SK-MEL-5 (cell line): ENCODE measurements at places on chromosomes 1 and 21. TPM values are rescaled to one million over a fixed set of nuclear protein-coding genes. Genes with fewer than 3 reads are reported as not detected.

SNX27 gene
- 30.4 and 31.9 TPM in 2 replicates for total RNA-seq

GRCh38 chr1:17198476-17199258, 6.3 kb upstream of the PADI1 start:
- DNase-seq = no peak

- DNase-seq = no peak
These were observed 142.4 kb downstream of the GLUL start for GRCh38 chr1:182249201-182249676.

DNA sequence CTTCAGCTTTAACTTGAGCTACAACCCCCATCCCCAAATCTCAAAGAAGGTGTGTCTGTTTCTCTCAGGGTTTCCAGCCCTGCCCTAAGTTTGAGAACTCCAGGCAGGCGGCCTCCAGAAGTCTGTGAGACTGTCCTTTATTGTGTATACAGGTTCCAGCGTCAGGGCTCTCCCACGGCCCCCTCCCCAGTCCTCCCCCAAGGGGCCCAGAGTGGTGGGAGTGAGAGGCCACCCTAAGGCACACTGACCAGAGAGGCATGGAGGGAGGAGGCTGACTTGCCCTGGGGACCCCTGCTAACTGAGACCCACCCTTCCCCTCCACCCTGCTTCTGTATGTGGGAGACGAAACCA, 4.0 kb downstream of the HSPB7 start:
- DNase-seq = no peak

DNA sequence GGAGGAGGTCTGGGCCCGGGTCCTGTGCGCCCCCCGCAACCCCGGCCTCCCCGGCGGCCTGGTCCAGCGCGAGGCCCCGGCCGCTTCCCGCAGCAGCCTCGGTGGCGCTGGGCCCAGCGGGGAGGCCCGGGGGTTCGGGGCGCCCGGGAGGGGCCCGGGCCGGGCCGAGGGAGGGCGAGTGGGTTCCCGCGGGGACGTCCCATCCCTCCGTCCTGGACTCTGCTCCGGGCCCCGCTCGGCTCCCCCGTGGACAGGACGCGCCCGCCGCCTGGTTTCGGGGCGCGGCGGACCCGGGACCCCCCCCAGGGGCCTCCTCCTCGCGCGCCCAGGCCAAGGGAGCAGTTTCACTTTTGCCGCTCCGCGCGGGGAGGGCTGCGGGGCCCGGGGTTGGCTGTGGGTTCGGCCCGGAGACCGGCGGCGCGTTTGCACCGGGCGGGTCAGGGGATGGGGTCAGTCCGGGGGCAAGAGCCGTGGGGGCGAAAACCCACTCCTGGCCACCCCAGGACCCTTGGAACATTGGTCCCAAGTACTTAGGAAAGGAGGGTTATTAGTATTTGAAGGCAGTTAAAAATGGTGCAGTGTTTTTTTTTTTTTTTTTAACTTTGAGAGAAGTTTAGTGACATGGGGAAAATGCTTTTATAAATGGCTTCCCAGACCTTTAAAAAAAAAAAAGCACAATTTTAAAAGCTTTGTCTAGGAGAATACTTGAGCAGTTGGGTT, 677 bp downstream of the AGPAT3 start:
- DNase-seq = no peak

- no peak for DNase-seq
These were observed 40.5 kb upstream of the PAXBP1 start for GRCh38 chr21:32812035-32812434.

OR2T35 gene
- total RNA-seq = not detected in 2 replicates

GRCh38 chr1:61519631-61520030, 205.3 kb downstream of the TM2D1 start:
- DNase-seq = no peak

GRCh38 chr1:240134113-240134512, 42.4 kb downstream of the FMN2 start:
- DNase-seq = no peak

GRCh38 chr1:30756545-30757351, 826 bp downstream of the LAPTM5 start:
- DNase-seq = no peak

GRCh38 chr1:116288201-116288598, 84.8 kb upstream of the ATP1A1 start:
- DNase-seq = no peak

DNA sequence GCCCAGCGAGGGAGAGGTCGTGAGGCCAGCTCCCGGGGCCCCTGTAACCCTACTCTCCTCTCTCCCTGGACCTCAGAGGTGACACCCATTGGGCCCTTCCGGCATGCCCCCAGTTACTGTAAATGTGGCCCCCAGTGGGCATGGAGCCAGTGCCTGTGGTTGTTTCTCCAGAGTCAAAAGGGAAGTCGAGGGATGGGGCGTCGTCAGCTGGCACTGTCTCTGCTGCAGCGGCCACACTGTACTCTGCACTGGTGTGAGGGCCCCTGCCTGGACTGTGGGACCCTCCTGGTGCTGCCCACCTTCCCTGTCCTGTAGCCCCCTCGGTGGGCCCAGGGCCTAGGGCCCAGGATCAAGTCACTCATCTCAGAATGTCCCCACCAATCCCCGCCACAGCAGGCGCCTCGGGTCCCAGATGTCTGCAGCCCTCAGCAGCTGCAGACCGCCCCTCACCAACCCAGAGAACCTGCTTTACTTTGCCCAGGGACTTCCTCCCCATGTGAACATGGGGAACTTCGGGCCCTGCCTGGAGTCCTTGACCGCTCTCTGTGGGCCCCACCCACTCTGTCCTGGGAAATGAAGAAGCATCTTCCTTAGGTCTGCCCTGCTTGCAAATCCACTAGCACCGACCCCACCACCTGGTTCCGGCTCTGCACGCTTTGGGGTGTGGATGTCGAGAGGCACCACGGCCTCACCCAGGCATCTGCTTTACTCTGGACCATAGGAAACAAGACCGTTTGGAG, 23.7 kb upstream of the TNFRSF1B start:
- DNase-seq = no peak

- DNase-seq = no peak
These were observed 455.9 kb downstream of the PLPP3 start for GRCh38 chr1:56123421-56123820.

GRCh38 chr1:44802306-44803061, 2.3 kb downstream of the PLK3 start:
- DNase-seq = no peak

- DNase-seq = no peak
These were observed 842 bp downstream of the LENEP start for GRCh38 chr1:154994269-154994587.

- DNase-seq = peak; percentile 60
These were observed 330.9 kb downstream of the S1PR1 start for GRCh38 chr1:101567582-101568189.

GRCh38 chr1:63330331-63330916, 8.1 kb downstream of the FOXD3 start:
- DNase-seq = no peak

DNA sequence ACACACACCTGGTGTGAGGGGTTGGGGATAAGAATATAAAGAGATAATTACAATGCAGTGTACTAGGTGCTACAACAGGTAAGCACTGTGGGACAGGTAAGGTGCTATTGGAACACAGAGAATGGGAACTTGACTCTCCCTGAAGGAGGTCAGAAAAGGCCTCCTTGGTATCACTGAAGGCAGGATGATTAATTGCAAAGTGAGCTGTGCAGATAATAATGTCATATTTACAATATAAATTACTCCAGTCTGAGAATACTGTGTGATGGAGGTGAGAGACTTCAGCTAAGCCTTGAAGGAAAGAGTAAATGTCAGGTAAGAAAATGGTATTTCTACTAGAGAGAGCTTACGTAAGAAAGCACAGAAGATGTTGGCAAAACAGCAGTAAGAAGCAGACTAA, 91.6 kb downstream of the EPS15 start:
- DNase-seq = no peak

- peak; percentile 87 for DNase-seq
These were observed 1.8 kb upstream of the CKS1B start for GRCh38 chr1:154972517-154973343.

CFAP141 gene
- total RNA-seq = not detected in 2 replicates

DNA sequence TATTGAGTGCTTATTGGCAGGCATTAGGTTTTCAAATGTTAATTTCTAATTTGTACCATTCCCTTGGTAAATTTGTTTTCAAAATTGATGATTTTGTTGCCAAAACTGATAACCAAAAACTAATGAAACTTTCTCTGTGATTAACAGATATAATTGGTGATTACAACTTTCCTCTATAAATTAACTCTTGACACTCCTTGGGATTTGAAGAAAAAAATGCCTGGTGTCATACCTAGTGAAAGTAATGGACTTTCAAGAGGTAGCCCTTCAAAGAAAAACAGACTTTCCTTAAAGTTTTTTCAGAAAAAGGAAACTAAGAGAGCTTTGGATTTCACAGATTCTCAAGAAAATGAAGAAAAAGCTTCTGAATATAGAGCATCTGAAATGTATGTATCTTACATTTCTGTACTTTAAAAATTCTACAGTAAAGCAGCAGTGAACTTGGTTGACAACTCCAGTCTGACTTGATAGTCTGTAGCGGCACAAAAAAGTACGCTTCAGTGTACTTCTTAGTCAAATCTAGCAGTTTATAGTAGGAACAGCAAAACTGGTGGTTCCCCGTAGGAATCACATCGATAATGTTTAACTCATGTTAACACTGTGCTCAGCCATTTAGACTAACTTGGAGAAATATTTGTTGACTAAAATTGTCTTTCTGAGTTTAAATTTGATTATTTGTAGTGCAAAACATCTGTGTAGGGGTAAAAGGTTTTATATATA, 3.0 kb downstream of the USP1 start:
- DNase-seq = no peak

SELENBP1 gene
- total RNA-seq = 1.4 and 2.6 TPM in 2 replicates

BRINP2 gene
- not detected in 2 replicates for total RNA-seq

CCDC181 gene
- total RNA-seq = 0.13 TPM in 1 of 2 replicates, not detected in the other

DNA sequence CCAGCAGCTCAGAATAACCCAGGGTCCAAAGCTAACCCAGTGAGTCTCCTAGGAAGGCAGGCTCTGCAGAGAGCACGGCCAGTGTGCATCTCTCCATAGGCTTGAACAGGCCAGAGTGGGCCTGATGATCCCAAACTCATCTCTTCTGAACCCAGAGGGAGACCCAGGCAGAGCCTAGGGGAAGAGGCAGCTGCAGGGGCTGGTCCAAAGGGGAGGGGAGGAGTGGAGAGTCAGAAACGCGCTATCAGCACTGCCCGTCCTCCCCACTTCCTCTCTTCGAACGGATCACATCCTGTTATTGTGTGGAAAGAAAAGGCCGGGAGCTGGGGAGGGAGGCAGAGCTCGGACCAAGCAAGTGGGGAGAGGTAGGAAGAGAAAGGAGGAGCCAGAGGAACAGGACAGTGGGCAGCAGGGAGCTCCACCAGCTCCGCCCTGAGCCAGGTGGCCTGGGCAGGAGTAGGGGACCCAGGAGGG, 20.2 kb downstream of the TAL1 start:
- DNase-seq = no peak

ORC1 gene
- total RNA-seq = 9.8 and 10.3 TPM in 2 replicates

AMPD1 gene
- total RNA-seq = 0.27 TPM in 1 of 2 replicates, not detected in the other

DNA sequence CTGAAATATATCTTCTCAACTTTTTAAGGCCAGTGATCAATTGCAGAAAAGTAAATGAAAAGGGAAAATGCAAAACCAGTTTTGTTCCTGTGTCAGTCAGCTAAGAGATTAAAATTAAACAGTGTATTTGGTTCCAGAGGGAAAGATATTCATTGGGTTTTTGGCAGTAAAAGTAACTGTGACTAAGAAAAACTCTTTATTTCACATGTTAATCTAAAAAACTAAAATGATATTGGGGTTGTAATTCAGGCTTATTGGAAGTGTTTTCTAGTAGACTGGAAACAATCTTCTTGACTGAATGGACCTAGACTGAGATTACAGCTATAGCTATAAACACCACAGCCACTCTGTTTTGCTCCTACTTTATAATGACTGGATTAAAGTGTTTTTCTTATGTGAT, 413.9 kb downstream of the ADGRL2 start:
- DNase-seq = no peak

PGLYRP4 gene
- total RNA-seq = not detected in 2 replicates

- no peak for DNase-seq
These were observed 170.0 kb upstream of the L1TD1 start for GRCh38 chr1:62024690-62025089.

DNA sequence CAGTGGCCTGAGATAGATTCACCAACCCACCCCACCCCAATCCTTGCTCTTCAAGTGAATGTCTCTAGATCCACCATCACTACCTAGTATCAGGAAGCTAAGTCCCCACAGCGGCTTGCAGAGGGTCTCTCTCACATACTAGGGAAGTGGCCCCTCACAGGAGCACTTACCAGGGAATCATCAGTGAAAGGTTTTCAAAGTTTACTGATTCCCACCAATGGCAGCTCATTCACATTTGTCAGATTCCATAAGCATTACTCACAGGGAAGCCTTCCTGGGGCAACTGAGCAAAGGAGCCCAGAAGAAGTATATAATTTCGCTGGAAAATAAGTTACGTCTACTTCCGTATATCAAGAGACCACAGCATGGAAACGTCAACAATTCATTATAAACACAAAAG, 120.8 kb downstream of the GREM2 start:
- DNase-seq = no peak

DNA sequence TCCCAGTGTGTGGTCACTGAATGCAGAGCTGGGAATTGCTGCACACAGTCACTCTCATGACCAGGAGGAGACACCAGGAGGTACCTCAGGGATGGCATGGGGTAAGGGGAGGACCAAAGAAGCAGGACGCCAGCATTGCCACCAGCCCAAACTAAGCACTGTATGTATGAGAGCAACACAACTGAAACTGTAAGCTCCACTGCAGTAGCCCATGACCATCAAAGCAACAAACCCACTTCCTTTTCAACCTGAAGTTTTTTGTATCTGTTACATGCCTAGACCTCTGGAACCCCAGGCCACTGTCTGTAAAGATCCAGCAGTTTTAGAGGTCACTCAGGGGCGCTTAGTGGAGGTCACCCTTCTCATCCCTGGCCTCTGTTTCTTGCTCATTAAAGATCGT, 164.3 kb downstream of the SETD4 start:
- DNase-seq = no peak

DNA sequence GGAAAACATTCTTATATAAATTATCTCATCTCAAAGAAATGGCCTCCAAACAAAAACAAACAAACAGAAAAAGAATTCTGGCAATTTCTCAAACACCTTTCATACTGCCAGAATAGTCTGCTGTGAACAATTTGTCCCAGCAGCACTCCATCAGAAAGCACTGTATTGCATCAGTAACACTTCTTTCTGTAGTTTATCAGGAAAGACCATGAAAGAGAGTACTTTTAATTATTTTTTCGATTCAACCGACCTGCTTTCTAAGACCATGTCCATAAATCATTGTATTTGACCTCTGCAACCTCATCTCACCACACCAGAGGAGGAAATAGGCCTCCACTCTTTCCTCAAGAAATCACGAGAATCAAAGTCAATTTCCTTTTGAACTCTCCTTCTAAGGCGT, 1579.9 kb downstream of the MRPL39 start:
- DNase-seq = no peak

- no peak for DNase-seq
These were observed 168.6 kb downstream of the TRIM33 start for GRCh38 chr1:114342376-114342775.

- DNase-seq = no peak
These were observed 49.0 kb downstream of the MAGI3 start for GRCh38 chr1:113439277-113439670.

SLC44A3 gene
- 15.0 and 17.7 TPM in 2 replicates for total RNA-seq

GRCh38 chr1:222331765-222332164, 216.1 kb downstream of the HHIPL2 start:
- DNase-seq = no peak

CR1L gene
- total RNA-seq = not detected in 2 replicates

ARHGAP29 gene
- total RNA-seq = 4.0 and 4.5 TPM in 2 replicates

KRTAP21-2 gene
- total RNA-seq = not detected in 2 replicates
